ENCODE measurements at places on chromosomes 5 and 9.
A peak's percentile ranks its signal among the peaks of the same experiment; 100 is the strongest.

GRCh38 chr9:33458444-33458843 lies 11.1 kb upstream of the AQP3 start:
- H3K36me3 ChIP-seq = peaks cover 19% of the 10 kb centered on the region
- DNase-seq = no peak
- no peaks in the 10 kb centered on the region for H3K4me1 ChIP-seq
- no peak overlapping the region for H3K27ac ChIP-seq
- no peaks in the 10 kb centered on the region for H3K27me3 ChIP-seq

- H3K27ac ChIP-seq = peak overlapping the region; percentile 92
- H3K36me3 ChIP-seq = peaks cover 8% of the 10 kb centered on the region
- no peaks in the 10 kb centered on the region for H3K27me3 ChIP-seq
- no peak overlapping the region for H3K4me3 ChIP-seq
- peak; percentile 51 for DNase-seq
- peaks cover 21% of the 10 kb centered on the region for H3K4me1 ChIP-seq
Measured at GRCh38 chr5:151739395-151739794, 19.0 kb downstream of the ATOX1 start.

- H3K4me3 ChIP-seq = no peak overlapping the region
- no peak overlapping the region for H3K27ac ChIP-seq
- DNase-seq = peak; percentile 70
- no peaks in the 10 kb centered on the region for H3K36me3 ChIP-seq
- H3K27me3 ChIP-seq = no peaks in the 10 kb centered on the region
Measured at GRCh38 chr9:104278929-104279496, 184.9 kb downstream of the SMC2 start.

DNA sequence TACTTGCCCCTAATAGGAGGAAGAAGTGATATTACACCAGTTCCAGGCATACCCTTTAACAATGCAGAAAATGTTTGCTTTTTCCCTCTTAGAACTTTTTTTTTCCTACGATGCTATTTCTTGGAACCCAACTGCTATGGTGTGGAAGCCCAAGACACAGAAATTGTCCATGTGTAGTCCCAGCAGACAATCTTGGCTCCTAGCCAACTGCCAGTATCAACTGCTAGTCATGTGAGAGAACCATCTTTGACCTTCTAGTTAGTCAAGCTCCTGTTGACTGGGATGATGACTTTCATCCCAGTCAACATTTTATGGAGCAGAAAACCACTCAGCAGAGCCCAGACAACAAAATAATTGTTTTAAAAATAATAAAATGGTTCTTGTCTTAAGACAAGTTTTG lies 532.4 kb downstream of the TLR4 start:
- H3K4me1 ChIP-seq = no peaks in the 10 kb centered on the region
- no peak overlapping the region for H3K27ac ChIP-seq
- no peaks in the 10 kb centered on the region for H3K36me3 ChIP-seq

GRCh38 chr9:13424204-13424603 lies 144.7 kb upstream of the MPDZ start:
- H3K4me1 ChIP-seq = peaks cover under 1% of the 10 kb centered on the region
- H3K27me3 ChIP-seq = no peaks in the 10 kb centered on the region
- no peaks in the 10 kb centered on the region for H3K36me3 ChIP-seq
- no peak overlapping the region for H3K4me3 ChIP-seq
- no peak overlapping the region for H3K27ac ChIP-seq

GRCh38 chr5:124701873-124702425 lies 44.5 kb downstream of the ZNF608 start:
- no peak overlapping the region for H3K4me3 ChIP-seq
- H3K27me3 ChIP-seq = no peaks in the 10 kb centered on the region
- peaks cover 25% of the 10 kb centered on the region for H3K4me1 ChIP-seq
- no peak overlapping the region for H3K27ac ChIP-seq
- DNase-seq = no peak

GRCh38 chr9:129761901-129762369 lies 9.1 kb upstream of the PTGES start:
- H3K27ac ChIP-seq = peak overlapping the region; percentile 90
- peaks cover 3% of the 10 kb centered on the region for H3K27me3 ChIP-seq
- no peak overlapping the region for H3K4me3 ChIP-seq
- DNase-seq = peak; percentile 89
- H3K36me3 ChIP-seq = no peaks in the 10 kb centered on the region

GRCh38 chr5:178301641-178302040 lies 69.0 kb upstream of the PHYKPL start:
- H3K27ac ChIP-seq = no peak overlapping the region
- DNase-seq = no peak
- H3K36me3 ChIP-seq = no peaks in the 10 kb centered on the region

DNA sequence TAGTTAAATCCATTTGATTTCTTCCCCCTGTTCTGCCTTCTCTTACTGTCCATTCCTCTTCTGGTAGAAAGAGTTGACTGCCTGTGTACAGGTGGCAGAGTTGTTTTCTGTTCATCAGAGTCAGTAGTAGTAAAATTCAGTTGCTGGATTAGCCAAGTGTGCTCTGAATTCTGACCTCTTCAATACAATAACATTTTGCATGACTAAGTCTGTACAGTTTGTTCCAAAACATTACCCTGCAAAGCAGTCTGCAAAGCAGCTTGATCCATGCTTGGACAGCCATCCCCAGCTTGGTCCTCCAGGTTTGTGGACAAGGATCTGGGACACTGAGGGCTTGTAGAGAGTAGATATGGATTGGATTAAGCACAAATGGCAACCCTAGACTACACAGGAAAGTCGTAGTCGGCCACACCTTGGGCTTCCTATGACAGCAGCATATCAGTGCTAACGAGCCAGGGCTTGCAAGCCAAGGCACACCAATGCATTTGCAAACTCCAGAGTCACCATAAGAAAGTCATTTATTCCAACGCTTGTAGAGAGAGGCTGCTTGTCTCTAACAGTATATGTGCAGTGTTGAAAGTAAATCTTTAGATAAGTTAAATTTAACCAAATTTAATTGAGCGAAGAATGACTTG lies 25.2 kb downstream of the IL12B start:
- no peaks in the 10 kb centered on the region for H3K4me1 ChIP-seq
- H3K4me3 ChIP-seq = no peak overlapping the region
- DNase-seq = no peak
- H3K27me3 ChIP-seq = peaks cover 20% of the 10 kb centered on the region
- no peak overlapping the region for H3K27ac ChIP-seq

DNA sequence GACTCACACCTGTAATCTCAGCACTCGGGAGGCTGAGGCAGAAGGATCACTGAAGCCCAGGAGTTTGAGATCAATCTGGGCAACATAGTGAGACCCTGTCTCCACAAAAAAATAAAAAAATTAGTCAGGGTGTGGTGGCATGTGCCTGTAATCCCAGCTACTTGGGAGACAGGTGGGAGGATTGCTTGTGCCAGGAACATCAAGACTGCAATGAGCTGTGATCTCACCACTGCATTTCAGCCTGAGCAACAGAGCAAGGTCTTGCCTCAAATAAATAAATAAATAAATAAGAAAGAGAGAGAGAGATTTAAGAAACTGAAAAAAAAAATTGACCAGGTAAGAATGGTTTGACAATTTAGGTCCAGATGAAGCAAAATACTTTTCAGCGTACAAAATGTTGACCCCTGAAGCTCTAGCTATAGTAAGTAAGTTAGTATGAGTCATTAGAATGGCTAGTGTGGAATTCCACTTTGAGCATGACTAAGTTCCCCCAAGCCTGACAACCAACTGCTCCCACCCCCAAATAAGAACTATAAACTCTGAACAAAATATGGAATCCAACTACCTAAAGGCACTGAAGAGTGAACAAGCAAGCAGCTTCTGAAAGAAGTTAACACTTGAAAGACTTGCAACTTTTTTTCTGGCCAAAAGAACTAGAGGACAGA lies 217.8 kb upstream of the TLE4 start:
- H3K27me3 ChIP-seq = no peaks in the 10 kb centered on the region
- DNase-seq = no peak
- H3K36me3 ChIP-seq = no peaks in the 10 kb centered on the region
- H3K4me3 ChIP-seq = no peak overlapping the region

DNA sequence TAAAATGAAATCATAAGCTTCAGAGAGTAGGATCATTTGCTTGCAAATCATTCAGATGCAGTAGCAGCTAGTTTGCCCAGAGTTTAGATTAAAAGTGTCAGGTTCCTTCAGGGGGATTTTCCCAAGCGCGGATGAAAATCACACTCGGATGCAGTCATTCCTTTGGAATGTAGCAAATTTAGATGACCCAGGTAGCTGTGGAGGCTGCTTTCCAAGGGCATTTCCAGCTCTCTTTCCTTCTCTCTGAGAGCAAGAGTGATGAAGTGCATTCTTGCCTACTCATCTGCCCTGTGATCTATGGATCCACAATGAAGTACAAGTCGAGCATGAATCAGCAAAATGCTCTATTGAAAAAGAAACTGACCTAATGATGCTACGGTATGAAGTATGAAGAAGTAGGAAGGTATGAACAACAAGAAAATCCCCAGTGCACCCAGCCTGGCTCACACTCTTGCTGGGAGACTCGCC lies 200.2 kb downstream of the PLK2 start:
- no peaks in the 10 kb centered on the region for H3K27me3 ChIP-seq
- peak; percentile 22 for DNase-seq
- no peak overlapping the region for H3K27ac ChIP-seq
- no peaks in the 10 kb centered on the region for H3K36me3 ChIP-seq
- no peak overlapping the region for H3K4me3 ChIP-seq

DNA sequence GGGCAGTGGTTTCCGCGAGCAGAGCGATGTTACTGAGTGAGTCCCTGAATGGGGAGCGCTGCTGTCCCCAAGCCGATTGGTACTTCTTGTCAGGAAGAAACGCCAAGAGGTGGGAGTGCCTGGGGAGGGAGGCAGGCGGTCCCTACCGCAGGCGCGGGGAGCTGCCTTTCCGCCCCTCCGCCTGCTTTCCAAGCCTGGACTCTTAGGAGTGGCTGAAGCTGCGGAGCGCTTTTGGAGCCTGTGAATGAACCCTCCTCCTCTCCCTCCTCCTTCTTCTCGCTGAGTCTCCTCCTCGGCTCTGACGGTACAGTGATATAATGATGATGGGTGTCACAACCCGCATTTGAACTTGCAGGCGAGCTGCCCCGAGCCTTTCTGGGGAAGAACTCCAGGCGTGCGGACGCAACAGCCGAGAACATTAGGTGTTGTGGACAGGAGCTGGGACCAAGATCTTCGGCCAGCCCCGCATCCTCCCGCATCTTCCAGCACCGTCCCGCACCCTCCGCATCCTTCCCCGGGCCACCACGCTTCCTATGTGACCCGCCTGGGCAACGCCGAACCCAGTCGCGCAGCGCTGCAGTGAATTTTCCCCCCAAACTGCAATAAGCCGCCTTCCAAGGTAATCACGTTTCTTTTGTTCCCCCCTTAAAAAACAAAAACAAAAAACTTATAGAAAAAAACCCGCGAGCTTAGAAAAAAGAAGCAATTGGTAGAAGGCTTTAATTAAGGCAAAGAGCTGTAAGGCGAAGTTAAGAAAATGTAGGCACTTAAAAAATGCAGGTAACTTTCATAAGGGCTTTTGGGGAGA lies at the start of gene VCAN:
Gene VCAN, plus strand, starts transcription at position 340 of the 808 bp plus-strand sequence. CDS start 11,775 bp downstream, outside the sequence.
- peaks cover 24% of the 10 kb centered on the region for H3K27me3 ChIP-seq
- H3K4me1 ChIP-seq = peaks cover 18% of the 10 kb centered on the region
- H3K27ac ChIP-seq = peak within 1 kb of the TSS; percentile 96

DNA sequence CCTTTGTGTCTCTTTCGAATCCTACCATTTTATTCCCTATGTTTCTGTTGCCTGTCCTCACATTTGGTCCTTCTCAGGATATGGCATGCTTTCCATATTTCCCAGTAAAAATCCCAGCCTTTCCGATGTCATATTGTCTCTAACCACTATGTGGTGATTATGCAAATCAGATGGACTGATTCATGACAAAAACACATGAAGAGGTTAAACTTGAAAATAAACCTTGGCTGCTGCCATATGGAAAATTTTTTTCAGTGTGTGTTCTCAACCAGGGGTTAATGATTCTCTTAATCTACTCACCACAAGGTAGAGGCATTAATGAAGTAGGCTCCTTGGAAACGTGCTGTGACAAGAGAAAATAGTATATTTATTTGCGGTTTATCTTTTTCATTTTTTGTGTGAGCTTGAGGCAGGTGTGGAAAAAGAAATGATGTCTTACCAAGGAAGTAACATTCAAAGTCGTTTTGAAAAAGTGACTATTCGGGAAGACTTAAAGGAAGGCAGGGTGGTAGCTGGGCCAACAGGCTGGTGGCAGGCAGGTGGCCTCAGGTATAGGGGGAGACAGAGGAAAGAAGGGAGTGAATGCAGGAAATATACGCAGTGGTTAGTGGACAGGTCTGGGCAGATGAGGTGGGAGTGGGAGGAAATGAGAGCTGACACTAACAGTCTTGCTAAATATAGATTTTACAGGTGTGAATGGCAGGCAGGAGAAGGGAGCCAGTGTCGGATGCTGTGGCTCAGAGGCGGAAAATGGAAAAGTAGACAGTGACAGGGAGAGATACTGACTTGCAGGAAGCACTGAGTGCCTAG lies 46.2 kb downstream of the DMRT2 start:
- H3K4me3 ChIP-seq = no peak overlapping the region
- no peaks in the 10 kb centered on the region for H3K27me3 ChIP-seq
- no peak for DNase-seq
- H3K4me1 ChIP-seq = peaks cover 8% of the 10 kb centered on the region

GRCh38 chr9:86795047-86795442 lies 152.3 kb downstream of the GAS1 start:
- peak overlapping the region; percentile 92 for H3K27ac ChIP-seq
- peaks cover 34% of the 10 kb centered on the region for H3K4me1 ChIP-seq
- peak; percentile 45 for DNase-seq
- H3K36me3 ChIP-seq = no peaks in the 10 kb centered on the region

- peak overlapping the region; percentile 86 for H3K4me3 ChIP-seq
- peaks cover 10% of the 10 kb centered on the region for H3K36me3 ChIP-seq
- no peaks in the 10 kb centered on the region for H3K27me3 ChIP-seq
Measured at GRCh38 chr5:78647838-78648358, 674 bp downstream of the LHFPL2 start.

GRCh38 chr5:5341531-5342292 lies 80.8 kb upstream of the ICE1 start:
- H3K4me3 ChIP-seq = no peak overlapping the region
- H3K27me3 ChIP-seq = no peaks in the 10 kb centered on the region
- H3K27ac ChIP-seq = no peak overlapping the region
- no peaks in the 10 kb centered on the region for H3K36me3 ChIP-seq

DNA sequence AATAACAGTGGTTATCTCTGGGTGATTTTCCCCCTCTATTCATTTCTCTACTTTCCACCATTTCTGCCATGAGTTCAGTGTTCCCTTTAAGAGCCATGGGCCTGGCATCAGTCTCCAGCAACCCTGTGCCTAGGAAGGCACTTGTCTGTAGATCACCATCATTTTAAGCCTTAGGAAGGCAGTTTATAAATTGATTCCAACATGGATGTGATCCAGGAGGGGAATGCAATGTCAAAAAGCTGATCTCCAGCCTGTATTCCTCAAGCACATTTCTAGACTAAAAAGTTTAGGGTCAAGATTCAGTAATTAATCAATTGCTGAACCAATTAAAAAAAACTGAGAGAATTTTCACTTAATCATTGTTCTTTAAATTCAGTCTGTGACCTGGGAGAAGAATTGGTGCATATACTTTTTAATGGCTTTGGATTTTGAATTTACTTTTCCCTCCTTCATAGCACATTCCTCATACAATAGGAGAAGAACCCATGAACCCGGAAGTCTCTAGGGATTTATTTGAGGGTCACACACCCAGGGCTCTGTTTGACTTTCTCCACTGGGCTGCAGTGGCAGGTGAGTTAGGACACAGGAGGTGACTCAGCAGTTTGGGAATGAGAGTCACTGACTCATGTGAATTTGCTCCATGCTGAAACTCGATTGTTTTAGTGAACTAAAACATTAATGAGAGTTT lies 6.1 kb upstream of the ERMP1 start:
- H3K4me3 ChIP-seq = no peak overlapping the region
- H3K27ac ChIP-seq = no peak overlapping the region
- H3K36me3 ChIP-seq = no peaks in the 10 kb centered on the region
- H3K27me3 ChIP-seq = no peaks in the 10 kb centered on the region
- peaks cover 15% of the 10 kb centered on the region for H3K4me1 ChIP-seq
- DNase-seq = no peak

GRCh38 chr9:133884907-133885744 lies 107.0 kb downstream of the VAV2 start:
- H3K27ac ChIP-seq = no peak overlapping the region
- no peak overlapping the region for H3K4me3 ChIP-seq
- H3K36me3 ChIP-seq = no peaks in the 10 kb centered on the region
- DNase-seq = no peak
- no peaks in the 10 kb centered on the region for H3K27me3 ChIP-seq

Data from muscle of leg (tissue), 16 donors.